ENCODE measurements at places on chromosomes 12 and 14.

- ATAC-seq = no peak
Measured at GRCh38 chr12:124273630-124274029, 21.3 kb upstream of the RFLNA start.

GRCh38 chr14:53542732-53543131 lies 389.6 kb upstream of the DDHD1 start:
- ATAC-seq = no peak

GRCh38 chr12:115619061-115619460 lies 658.4 kb downstream of the MED13L start:
- ATAC-seq = no peak

GRCh38 chr12:42196723-42197603 lies 41.1 kb downstream of the YAF2 start:
- ATAC-seq = no peak

- ATAC-seq = no peak
Measured at GRCh38 chr14:60304509-60304908, 55.5 kb downstream of the PPM1A start.

DNA sequence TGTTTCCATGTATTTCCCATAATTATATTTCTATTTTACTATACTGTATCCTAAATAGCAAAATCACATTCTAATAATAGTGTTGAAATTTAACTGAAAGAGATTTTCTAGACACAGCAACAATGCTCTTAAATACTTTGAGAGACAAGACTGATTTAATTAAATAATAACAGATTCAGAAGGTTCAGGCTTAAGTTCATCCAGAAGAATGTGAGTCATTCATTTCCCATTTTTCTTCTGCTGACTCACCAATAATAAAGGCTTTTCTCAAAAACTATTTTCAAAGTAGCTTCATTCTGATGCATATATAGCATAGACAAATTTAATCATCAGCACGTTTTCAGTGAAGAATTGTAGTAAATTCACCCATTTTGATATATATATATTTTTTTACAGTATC lies 481.4 kb downstream of the MDGA2 start:
- no peak for ATAC-seq

- ATAC-seq = no peak
Measured at GRCh38 chr14:37643701-37644100, 48.3 kb downstream of the TTC6 start.

- no peak for ATAC-seq
Measured at GRCh38 chr12:131783915-131784541, 44.2 kb upstream of the MMP17 start.
